ENCODE measurements at places on chromosomes 1 and 21. TPM values are rescaled to one million over a fixed set of nuclear protein-coding genes. Genes with fewer than 3 reads are reported as not detected.

- no peak for DNase-seq
Observed at GRCh38 chr1:18707696-18708257, 77.1 kb downstream of the PAX7 start.

LEFTY2 gene
- 3.2 TPM for total RNA-seq

DNA sequence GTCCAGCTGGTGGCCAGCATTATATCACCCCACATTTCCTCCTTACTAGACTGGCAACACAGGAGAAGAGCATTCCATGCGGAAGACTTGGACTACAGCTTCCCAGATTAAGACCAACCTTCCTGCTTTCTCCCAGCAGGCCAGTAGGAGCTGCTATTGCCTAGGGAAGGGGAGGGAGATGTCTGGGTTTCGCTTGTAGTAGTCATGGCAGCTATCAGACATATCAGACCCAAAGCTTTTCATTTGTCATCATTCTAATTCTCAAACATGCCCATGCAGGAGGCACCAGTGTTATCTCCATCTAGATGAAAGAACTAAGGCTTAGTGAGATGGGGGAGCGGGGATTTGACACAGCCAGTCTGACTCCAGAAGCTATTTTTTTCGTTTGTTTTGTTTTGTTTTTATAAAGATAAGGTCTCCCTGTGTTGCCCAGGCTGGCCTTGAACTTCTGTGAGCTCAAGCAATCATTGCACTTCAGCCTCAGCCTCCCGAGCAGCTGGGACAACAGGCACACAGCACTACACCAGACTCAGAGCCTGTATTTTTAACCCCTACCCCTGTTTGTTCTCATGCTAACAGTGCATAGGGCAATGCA, 4.5 kb downstream of the PLA2G2A start:
- DNase-seq, result peak; percentile 34

GRCh38 chr1:25109531-25109951, 122.8 kb downstream of the SYF2 start:
- DNase-seq, result no peak

MRPL20 gene
- 130 TPM for total RNA-seq

RAP1GAP gene
- total RNA-seq, result 8.4 TPM

DNA sequence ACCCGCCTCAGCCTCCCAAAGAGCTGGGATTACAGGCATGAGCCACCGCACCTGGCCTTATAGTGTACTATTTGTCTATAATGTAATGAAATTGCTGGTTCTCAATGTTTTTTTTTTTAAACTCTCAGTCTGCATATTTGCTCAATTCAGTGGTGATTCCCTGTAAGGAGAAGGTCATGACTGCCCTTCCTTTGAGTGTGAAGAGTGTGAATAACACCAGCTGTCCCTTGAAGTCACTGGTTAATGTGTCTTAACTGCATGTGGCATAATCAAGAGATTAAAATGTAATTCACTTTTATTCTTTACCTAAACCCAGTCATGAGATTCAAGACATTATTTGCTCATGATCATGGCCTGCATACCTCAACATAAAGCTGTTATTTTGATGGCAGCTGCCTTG, 30.5 kb downstream of the MTF2 start:
- DNase-seq, result no peak

DNA sequence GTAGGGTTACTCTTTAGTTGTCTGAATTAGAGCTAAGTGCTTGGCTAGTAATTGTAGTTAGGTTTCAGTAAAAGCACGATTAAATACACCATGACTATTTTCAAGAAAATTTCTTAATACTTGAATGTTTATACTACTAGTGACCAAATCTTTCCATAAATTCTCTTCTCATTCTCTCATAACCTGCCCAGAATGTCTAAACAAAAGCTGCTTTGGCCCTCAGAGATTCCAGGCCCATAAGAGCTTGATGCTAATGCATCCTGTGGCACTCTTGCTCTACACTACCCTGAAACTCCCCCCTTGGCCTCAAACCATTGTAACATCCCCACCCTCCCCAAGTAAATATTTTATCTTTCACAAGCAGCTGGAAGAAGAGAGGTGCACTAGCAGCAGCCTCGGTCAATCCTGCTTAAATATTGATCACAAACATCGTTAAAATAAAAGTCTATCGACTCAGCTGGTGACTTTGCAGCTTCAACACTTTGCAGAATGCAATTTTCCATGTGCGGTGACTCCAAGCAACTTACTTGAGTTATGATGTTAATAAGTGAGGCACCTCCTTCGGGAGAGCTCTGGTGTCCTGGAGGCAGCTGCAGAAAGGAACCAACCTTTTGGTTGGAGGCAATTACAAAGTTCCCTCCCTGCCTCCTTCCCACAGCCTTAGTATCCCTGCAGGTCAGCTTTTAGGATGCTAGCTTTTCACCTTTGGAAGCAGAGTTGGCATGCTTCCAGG, 315.6 kb upstream of the PLXNA2 start:
- no peak for DNase-seq

- no peak for DNase-seq
Observed at GRCh38 chr1:234870020-234870981, 258.3 kb downstream of the TOMM20 start.

GRCh38 chr1:229048896-229049295, 222.0 kb upstream of the RAB4A start:
- DNase-seq, result no peak

DNA sequence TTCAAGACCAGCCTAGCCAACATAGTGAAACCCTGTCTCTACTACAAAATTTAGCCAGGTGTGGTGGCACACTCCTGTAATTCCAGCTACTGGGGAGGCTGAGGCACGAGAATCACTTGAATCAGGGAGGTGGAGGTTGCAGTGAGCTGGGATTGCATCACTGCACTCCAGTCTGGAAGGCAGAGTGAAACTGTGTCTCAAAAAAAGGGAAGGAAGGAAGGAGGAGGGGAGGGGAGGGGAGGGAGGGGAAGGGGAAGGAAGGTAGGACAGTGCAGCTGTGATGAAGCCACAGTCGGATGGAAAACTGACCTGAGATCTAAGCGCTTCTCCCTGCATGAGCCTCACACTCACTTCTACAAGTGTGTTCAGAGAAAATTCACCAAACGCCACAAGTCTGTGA, 22.0 kb upstream of the FHAD1 start:
- no peak for DNase-seq

PCP4 gene
- total RNA-seq, result 2.3 TPM

DNA sequence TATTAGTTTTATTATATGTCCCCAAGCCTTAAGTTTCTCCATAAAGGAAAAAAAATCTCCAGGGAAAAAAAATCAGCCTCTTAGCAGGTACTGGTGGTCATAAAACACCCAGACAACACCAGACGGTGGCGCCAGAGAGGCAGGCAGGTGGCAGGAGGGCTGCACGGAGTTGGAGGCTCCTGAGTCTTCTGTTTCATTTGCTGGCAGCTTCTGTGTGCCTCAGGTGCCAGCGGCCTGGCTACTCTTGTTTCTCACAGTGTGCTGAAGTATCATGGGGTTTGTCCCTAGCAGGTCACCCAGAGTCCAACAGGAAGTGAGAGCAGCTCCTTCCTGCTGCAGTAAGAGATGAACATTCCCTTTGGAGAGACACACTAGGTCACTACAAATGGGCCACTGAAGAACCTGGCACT, 123.3 kb upstream of the GADD45A start:
- DNase-seq, result peak; percentile 54

DNA sequence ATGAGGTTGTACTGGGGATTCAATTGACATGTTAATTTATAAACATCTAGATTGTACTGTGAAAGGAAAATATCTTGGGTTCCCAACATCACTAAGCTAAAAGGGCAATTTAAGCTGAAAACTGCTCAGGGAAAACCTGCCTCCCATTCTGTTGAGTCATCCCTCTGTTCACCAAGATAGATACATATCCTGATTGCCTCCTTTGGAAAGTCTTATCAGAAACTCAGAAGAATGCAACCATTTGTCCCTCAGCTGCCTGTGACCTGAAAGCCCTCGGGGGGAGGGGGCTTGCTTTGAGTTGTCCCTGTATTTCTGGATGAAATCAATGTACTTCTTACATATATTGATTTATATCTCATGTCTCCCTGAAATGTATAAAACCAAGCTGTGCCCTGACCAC, 187.0 kb upstream of the ETV3 start:
- no peak for DNase-seq

- DNase-seq, result no peak
Observed at GRCh38 chr1:65820983-65821382, 28.3 kb downstream of the PDE4B start.

HES5 gene
- 0.22 TPM for total RNA-seq

All from H1 (cell line).